Globus pallidus (tissue), 1 donor: ENCODE measurements at places on chromosomes 4 and X.

DNA sequence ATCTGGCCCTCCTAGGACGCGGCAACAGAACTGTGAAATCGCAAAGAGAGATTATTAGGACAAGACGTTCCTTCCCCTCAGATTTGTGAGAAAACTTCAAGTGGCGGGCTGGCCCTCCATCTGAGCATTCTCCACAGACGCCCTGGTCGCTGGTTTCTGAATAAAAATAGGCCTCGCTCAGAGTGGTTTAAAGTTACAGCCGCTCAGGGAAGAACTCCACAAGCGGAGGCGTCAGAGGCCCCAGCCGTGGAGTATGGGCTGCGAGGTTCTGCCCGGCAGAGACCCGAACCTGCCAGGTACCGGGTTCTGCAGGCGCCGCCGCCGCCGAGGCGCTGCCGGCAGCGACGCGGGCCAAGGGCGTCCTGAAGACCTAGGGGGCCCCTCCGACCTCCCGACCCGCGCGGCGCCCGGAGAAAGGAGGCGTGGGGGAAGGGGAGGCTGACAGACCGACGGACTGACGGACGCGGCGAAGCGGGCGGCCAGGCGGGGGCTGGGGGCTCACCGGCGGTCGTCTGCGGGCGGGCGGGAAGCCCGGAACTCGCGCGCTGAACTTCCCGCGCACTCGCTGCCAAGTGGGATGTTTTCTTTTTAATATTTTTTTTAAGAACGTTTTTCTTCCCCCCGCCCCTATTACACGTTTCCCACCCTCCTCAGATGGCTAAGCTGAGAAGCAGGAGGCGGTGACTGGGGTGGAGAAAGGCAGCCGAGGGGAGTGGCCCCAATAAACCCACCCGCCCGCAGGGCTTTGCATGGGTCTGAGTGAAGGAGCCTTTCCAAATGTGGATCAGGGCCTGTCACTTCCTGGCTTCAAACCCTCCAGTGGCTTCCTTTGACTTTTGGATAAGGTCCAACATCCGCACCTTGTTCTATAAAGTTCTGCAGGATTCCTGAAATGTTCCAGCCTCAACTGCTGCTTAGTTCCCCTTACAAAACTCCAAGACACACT, at the start of gene PABPC4L:
PABPC4L (minus strand) TSS at position 574 of the 946 bp plus-strand sequence. CDS start 770 bp downstream, outside the sequence.
- DNase-seq, result no peak

DNA sequence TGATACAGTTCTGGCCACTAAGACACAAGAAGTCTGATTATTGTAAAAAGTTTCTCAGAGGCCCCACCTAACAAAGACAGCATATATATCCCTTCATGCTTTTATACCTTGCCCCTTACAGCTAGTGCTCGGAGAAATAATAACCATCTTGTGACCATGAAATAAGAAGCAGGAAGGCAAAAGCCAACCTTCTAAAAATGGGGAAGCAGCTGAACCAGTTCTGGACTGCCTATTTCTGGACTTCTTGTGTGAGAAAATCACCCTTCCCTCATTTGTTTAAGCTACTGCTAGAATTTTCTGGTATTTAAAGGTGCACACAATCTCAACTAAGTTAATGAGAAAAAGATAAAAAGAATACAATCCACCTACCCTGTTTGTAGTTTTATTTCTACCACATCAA, 87.5 kb downstream of the CNOT6L start:
- peak; percentile 11 for DNase-seq

- DNase-seq, result no peak
Measured at GRCh38 chr4:4521731-4522130, 20.1 kb downstream of the STX18 start.

DNA sequence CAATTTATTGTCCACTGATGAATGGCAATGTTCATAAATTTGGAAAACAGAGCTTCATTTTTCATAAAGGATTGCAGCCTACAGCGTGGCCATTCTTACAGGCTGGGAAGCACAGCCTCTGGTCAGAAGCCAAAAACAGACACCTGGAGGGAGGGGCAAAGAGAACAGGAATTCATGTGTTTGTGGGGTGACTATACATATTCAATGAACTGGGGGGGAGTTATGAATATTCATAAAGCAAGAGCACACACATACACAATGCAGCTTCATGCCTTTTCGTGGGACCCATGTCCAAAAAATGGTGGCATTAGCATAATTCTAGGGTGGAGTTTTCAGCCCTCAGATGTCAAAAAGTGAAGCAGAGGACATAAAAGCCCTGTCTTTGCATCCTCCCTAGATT, 173.3 kb downstream of the VEGFC start:
- no peak for DNase-seq

DNA sequence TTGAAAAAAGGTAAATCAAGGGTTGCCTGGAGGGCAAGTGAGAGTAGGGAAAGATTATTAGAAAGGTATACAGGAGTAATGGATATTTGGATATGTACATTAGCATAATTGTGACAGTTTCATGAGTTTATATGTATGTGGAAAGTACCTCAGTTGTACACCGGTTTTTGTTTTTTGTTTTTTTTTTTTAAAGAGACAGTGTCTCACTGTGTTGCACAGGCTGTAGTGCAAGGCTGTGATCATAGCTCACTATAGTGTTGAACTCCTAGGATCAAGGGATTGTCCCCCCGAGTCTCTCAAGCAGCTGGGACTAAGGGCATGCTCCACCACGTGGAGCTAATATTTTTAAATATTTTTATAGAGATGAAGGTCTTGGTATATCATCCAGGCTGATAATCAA, 15.3 kb upstream of the HPGD start:
- DNase-seq, result no peak

- DNase-seq, result no peak
Measured at GRCh38 chrX:149469406-149469805, 35.7 kb downstream of the IDS start.
